ENCODE measurements at places on chromosomes 16 and 17.

GRCh38 chr16:51353055-51353454 lies 202.0 kb upstream of the SALL1 start:
- DNase-seq = no peak

- DNase-seq = peak; percentile 90
Observed at GRCh38 chr16:54286366-54287130, at the start of gene IRX3. Gene IRX3 (minus strand): TSS chr16:54286787. CDS start chr16:54286050, 737 bp downstream.

- peak; percentile 65 for DNase-seq
Observed at GRCh38 chr17:77811521-77811920, 147.0 kb upstream of the TNRC6C start.

DNA sequence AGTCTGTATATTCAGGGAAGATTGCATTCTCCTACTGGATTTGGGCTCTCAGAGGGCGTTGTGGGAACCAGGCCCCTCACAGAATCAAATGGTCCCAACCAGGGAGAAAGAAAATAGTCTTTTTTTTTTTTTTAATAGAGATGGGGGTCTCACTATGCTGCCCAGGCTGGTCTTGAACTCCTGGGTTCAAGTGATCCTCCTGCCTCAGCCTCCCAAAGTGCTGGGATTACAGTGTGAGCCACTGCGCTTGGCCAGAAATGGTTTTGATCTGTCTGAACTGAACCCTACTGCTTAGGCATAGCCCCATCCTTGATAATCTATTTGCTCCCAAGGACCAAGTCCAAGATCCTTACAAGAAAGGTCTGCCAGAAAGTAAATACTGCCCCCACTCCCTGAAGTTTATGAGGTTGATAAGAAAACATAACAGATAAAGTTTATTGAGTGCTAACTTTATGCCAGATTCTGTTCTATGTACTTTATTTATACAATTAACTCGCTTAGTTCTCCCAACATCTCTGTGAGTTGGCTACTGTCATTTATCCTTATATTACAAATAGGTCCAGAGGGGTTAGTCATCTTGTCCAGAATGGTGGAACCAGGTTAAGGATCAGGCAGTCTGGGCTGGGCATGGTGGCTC lies 13.5 kb downstream of the G6PC1 start:
- no peak for DNase-seq

DNA sequence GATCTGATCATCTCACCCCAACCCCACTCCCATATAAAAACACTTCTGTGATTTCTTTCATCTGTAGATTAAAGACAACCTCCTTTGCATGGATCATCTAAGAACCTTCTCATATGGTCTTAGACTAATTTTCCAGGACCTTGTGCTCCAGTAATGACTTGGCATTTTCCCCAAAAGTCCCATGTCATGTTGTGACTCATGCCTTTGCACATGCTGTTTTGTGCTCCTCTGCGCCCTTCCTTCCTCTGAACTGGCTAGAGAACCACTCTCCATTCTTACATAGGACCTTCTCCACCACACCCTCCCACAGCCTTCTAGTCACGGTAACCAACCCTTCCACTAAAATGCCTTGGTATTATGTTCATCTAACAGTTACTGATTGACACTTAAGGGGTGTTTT lies 99.5 kb upstream of the AXIN2 start:
- peak; percentile 90 for DNase-seq

DNA sequence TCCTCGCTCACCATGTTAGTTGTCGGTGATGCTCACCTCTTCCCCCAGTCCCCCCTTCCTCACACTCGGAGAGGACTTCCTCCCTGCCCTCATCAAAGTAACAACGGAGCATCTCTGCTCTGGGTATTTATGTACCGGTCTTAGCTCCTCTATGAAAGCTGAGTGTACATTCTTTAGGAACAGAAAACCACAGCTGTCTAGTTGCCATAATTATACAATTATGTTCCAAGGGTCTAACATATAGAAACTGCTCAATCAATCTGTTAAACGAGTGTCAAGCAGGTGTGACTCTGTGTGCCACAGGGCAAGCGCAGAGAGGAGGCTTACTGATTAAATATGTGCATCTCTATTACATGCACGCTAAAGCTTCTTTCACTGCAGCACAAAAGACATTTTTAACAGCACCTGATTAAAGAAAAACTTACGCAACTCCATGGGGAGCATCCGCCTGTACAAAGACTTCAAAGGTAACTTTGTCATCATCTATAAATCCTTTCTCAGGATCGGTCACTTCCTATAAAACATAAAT lies 37.8 kb downstream of the LITAFD start:
- peak; percentile 16 for DNase-seq

DNA sequence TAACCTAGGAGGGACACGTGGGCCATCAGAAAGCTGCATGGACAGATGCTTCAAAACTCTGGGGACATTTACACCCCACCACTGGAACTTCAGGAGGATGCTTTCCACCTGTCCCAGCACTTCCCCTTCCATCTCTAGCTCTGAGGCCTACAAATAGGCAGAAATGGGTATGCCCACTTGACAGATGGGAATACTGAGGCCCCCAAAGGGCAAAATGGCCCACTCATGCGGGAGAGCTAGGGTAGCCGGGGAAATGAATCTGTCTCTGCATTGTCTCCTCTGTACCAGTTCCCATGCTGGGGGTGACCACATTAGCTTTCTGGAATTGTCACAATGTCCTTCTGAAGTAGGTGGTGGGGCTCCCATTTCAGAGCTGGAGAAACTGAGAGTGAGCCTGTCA lies 592.1 kb upstream of the CDH5 start:
- no peak for DNase-seq

- no peak for DNase-seq
Observed at GRCh38 chr16:57036945-57037344, 47.6 kb downstream of the NLRC5 start.

- peak; percentile 80 for DNase-seq
Observed at GRCh38 chr16:20897253-20897897, 2.8 kb downstream of the DCUN1D3 start.

DNA sequence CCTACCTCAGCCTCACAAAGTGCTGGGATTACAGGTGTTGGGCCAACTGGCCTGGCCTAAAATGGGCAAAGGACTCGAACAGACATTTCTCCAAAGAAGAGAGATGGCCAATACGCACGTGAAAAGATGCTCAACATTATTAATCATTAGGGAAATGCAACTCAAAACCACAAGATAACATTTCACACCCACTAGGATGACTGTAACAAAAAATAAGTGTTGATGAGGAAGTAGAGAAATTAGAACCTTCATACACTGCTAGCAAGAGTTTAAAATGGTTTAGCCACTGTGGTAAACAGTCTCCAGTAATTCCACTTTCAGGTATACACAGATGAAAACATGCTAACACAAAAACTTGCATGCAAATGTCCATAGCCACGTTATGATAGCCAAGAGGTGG lies 5.7 kb downstream of the TMED6 start:
- DNase-seq = no peak

DNA sequence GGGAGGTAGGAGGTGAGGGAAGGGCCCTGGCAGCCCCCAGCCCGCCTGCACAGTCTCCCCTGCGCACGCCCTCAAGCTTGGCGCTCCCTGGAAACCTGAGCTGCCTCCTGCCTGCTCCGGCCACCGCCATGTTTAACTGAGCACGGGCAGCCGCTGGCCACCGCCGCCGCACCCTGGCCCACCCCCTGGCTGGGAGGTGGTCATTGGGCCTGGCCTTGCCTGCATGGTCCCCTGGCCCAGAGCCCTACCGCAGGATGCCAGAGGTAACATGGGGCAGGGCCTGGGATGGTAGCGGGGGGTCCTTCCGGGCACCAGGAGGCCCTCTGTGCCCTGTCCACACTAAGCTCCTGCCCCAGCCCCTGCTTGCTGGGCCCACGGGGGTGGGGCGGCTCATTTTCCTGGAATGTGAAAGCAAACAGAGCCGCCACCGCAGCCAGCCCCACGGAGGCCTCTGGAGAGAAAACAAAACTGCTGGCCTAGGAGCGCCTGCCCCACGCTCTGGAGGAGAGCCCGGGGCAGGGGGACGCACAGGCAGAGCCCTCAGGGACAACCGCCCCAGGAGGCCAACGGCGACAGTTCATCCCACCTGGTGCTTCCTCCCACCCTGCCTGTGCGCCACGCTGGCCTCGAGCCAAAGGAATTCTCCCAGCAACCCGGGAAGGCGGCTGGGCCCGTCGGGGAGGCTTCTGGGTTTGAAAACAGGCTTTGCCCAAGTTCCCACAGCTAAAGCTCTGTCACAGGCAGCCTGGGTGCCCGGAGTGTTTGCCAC lies 8.9 kb downstream of the NHERF2 start:
- peak; percentile 70 for DNase-seq

- DNase-seq = peak; percentile 92
Observed at GRCh38 chr17:42895185-42895555, 5.4 kb upstream of the G6PC1 start.

- no peak for DNase-seq
Observed at GRCh38 chr17:70523426-70523825, 354.1 kb downstream of the KCNJ2 start.

DNA sequence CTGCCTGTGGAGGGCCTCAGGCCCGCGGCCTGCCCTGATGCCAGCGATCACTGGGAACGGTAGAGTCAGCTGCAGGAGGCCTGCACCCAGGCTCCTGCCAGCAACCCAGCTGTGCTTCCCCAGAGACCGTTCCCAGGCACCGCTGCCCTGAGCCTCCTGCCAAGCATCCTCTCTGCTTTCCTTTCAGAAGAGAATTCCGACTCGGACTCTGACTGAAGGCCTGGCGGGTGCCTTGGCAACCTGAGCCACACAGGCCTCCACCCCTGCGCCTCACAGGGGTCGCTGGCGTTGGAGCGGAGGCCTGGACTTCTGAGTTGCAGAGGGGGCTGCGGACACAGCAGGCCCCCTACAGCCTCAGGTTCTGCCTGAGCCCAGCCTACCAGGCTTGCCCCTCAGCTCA lies 7.9 kb downstream of the CMTM3 start:
- no peak for DNase-seq

DNA sequence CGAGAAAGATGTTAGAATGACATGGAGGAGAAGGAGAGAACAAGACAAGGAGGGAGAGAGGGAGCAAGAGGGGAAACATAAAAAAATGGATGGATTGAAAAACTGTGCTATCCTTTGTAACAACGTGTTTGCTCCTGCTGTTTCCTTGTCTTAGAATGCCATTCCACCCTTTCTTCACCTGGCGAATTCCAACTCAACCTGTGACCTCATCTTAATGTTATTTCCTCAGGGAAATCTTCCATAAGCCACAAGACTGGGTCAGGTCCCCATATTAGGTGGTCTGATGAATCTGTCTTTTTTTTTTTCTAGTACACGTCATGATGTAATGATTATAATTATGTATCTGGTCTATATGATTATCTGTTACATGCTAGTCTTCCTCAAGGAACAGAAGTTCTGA lies 195.0 kb upstream of the MAF start:
- DNase-seq = no peak

DNA sequence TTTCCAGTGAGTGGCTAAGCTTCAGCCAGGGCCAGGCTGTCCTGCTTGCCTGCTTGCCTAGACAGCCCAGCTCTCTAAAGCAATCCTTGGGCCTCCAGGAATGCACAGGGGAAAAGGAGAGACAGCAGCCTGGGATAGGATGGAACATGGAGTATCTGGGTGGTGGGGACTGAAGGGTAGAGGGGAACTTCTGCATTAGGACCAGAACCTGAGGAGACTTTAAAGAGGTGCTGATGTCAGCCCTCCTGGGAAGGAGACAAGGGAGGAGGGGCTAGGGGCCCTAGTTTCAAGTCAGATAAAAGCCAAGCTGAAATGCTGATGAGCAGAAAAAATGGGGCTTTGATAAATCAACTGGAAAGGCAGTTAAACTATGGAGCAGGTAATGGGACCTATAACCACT lies 1.8 kb downstream of the HOXB7 start:
- no peak for DNase-seq

- no peak for DNase-seq
Observed at GRCh38 chr16:48335961-48336360, 49.3 kb downstream of the SIAH1 start.

GRCh38 chr17:32819787-32820186 lies 57.1 kb downstream of the MYO1D start:
- DNase-seq = no peak

DNA sequence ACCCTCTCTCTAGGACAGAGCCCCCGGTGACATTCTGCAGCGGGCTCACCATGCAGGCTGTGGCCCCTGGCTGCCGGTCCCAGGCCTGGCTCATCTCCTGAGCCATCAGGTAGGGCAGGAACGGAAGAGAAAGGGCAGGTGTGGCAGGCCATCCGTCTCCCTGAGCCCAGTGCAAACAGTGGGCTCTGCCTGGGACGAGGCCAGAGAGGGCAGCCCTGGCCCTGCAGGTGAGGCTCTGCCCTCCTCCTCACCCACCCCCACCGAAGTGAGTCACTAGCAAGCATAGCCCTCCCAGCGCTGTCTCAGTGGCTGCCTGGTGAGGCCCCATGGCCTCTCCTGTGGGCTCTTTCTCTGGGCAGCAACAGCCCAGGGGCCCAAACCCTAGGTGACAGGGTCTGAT lies 14.5 kb downstream of the OTOP3 start:
- no peak for DNase-seq
